ENCODE measurements at places on chromosomes 13 and 19.

- no peak overlapping the region for H3K27ac ChIP-seq
- no peak overlapping the region for H3K4me3 ChIP-seq
- H3K36me3 ChIP-seq: no peaks in the 10 kb centered on the region
- H3K4me1 ChIP-seq: no peaks in the 10 kb centered on the region
- no peak for DNase-seq
Observed at GRCh38 chr19:50893047-50893736, 18.0 kb downstream of the KLK4 start.

- peaks cover 3% of the 10 kb centered on the region for H3K27me3 ChIP-seq
- peaks cover 3% of the 10 kb centered on the region for H3K4me1 ChIP-seq
- no peak overlapping the region for H3K27ac ChIP-seq
- DNase-seq: no peak
- no peak overlapping the region for H3K4me3 ChIP-seq
- no peaks in the 10 kb centered on the region for H3K36me3 ChIP-seq
Observed at GRCh38 chr19:8192221-8192820, 16.8 kb upstream of the CERS4 start.

- H3K36me3 ChIP-seq: peaks cover 39% of the 10 kb centered on the region
- H3K4me1 ChIP-seq: peaks cover 19% of the 10 kb centered on the region
- no peaks in the 10 kb centered on the region for H3K27me3 ChIP-seq
- no peak overlapping the region for H3K27ac ChIP-seq
Observed at GRCh38 chr19:51901860-51902259, 3.0 kb downstream of the ZNF649 start.

GRCh38 chr19:2330632-2331284 lies 2.3 kb downstream of the SPPL2B start:
- H3K4me3 ChIP-seq: peak overlapping the region; percentile 50
- H3K27me3 ChIP-seq: no peaks in the 10 kb centered on the region
- H3K4me1 ChIP-seq: peaks cover 43% of the 10 kb centered on the region
